ENCODE measurements at places on chromosomes 6 and 20.

DNA sequence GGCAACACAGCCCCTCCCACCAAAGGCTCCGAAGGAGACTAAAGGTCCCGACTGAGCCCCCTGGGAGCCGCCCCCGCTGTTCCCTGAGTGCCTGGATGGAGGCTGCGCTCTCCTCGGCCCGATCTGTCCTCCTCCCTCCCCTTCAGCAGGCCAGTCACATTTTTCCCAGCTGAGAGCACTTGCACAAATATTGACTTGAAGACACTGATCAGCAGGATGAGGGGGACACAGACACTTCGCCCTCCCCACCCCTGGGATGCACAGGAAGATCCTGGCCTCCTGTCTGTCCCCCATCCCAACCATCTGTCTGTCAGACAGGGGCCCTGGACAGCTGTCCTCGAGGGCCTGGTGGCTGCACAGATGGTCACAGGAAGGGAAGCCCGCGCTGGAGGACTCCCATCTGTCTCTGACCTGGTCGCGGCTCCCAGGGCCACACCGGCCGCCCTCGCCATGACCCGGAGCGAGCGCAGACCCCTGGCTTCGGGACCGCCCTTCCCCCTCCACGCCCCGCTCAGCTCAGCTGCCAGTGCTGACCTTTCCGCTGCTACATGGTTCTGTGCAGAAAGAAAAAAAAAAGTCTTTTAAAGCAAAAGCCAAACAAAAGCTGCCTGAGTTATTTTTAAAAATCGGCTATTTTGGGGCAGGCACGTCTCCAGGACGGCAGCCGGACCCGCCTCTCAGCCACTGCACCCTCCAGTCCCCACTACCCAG, 11.1 kb downstream of the LAMA5 start:
- DNase-seq: peak; percentile 58

DNA sequence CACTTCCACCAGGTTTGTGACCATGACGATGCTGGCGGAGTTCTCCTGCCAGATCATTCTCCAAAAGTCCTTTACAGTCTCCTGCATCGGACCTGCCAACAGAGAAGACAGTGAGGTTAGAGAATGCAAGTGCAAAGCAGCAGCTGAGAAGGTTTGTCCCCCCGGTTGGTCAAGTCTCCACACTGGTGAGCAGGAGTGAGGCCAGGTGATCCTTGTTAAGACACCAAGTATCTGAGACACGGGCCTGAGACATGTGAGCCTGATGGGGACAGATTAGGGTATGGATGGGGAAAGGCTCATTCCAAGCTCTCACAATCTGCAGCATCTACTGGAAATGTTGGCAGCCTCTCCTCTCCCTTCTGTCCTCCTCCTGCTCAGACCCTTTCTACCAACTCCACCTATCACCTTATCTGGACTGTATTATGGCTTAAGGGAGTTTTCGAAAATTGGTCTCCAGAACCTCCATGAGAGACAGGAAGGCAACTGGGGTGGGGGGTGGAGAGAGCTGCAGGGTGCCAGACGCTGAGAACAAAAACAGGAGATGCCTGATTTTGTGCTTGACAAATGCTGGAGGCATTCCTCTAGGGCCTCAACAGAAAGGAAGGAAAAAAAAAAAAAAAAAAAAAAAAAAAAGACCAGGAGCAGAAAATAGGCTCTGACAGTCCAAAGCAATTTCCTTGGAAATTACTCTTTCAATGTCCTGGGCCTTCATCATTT, 500.4 kb upstream of the CHD6 start:
- DNase-seq: no peak

GRCh38 chr6:155955038-155955437, 499.4 kb upstream of the NOX3 start:
- DNase-seq: no peak

- DNase-seq: no peak
These were observed 170.0 kb downstream of the GPX5 start for GRCh38 chr6:28695715-28696114.

DNA sequence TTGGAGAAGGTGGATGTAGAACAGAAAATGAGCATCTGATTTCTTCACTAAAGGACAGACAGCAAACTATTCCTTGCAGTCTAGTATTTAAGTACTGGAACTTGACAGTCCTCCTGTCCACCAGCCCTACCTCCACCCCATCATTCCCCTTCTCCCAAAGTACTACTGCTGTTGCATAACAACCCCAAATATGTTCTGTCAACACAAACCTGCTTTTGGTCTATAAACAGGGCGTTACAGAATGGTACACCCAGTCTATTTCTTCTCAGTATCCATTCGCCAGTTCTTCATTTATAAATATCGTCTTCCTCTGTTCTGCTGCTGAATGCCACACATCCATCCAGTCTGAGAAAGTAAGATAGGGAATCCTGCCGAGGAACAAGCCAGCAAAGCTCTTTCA, 27.7 kb upstream of the SLC22A1 start:
- no peak for DNase-seq

DNA sequence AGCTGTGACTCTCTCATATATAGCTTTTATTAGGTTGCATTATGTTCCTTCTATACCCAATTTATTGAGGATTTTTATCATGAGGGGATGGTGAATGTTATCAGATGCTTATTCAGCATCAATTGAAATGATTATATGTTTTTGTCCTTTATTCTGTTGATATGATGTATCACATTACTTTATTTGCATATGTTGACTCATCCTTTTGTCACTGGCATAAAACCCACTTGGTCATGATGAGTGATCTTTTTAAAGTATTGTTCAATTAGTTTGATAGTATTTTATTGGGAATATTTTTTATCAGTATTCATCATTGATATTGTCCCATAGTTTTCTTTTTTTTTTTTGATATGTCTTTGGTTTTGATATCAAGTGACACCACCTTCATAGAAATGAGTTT, 529.9 kb downstream of the MMUT start:
- DNase-seq: no peak

DNA sequence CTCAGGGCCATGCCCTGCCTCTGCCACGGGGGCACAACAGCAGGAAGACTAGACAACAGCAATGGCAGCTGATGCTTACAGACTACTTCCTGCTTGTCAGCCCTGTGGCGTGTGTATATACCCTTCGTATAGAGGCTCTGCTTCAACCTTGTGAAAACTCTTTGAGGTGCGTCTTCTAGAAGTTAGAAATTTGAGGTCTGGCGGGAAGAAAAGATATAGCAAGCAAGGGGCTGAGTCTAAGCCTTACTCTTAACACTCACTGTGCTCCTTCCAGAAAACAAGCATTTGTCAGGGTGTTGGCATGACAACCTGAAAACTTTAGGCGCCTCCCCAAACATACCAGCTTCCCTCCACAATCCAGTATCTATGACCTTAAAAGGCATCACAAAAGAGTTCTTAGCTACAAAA, 33.3 kb downstream of the JPH2 start:
- DNase-seq: peak; percentile 66

- no peak for DNase-seq
These were observed 89.7 kb downstream of the FOXF2 start for GRCh38 chr6:1479095-1479494.

DNA sequence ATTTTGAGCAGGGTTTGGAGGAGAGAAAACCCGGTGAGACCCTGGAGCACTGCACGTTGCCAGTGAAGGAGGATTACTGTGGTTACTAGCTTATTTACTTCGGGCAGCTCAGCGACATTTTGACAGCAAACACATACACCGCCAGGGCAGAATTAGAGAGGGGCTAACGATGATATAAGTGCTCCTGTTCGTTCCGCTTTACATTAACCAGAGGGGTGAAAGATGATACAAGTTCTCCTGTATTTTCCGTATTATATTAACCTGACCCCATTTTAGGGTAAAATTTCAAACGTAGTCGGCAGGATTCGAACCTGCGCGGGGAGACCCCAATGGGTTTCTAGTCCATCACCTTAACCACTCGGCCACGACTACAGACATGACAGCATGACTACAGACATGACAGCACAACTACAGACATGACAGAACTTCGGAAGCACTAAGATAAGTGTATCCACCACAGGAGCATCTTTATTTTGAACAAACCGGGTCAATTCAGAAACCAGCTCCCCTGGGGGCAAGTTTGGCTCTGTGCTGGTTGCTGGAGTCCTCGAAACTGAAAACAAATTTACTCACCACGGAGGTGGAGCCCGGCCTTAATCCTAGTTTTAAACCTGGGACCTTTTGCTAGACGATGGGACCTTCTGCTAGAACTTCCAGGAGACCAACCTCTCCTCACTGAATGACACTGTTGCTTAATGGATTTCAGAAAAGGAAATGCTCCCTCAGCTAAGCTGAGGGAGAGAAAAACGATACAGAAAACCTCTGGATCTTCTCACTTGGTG, 80.4 kb upstream of the ZNF184 start:
- peak; percentile 20 for DNase-seq

DNA sequence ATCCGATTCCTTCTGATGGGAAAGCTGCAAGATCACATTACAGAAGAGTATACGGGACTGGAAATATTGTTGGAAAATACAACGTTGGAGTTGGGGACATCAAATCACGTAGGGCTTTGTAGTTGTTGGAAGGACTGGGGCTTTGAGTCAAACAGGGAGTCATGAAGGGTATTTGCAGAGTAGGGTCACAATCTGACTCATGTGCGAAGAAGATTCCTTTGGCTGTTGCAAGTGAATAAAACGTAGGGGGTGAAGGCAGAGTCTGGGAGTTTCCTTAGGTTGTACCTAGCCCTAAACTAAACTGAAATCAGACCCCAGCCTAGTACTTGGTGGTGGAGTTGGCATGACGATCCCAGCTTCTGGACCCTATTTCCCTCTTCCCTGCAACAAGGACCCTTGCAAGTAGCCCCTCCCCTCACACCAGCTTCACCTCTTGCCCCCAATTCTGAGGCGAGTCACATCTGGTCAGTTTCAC, 32.3 kb downstream of the SNX5 start:
- DNase-seq: no peak

- no peak for DNase-seq
These were observed 75.8 kb downstream of the SMLR1 start for GRCh38 chr6:130903007-130903406.

GRCh38 chr20:1920826-1921225, 25.6 kb downstream of the SIRPA start:
- no peak for DNase-seq

GRCh38 chr6:161010418-161010817, 18.8 kb downstream of the MAP3K4 start:
- peak; percentile 34 for DNase-seq

DNA sequence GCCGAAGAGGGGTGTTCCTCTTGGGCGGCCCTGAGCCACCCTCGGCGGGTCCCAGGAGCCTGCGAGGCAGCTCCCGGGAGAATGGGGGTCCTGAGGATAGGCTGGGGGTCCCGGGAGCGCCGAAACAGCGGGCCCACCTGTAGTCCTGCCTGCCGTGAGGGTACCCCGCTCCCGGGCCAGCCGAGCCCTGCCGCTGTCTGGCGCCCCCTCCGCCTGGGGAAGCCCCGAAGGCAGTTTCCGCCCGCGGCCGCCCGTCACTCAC, 280 bp downstream of the SPATA2 start:
- no peak for DNase-seq

Data from astrocyte of the hippocampus (primary cell).